ENCODE measurements at places on chromosomes 16 and 17.

DNA sequence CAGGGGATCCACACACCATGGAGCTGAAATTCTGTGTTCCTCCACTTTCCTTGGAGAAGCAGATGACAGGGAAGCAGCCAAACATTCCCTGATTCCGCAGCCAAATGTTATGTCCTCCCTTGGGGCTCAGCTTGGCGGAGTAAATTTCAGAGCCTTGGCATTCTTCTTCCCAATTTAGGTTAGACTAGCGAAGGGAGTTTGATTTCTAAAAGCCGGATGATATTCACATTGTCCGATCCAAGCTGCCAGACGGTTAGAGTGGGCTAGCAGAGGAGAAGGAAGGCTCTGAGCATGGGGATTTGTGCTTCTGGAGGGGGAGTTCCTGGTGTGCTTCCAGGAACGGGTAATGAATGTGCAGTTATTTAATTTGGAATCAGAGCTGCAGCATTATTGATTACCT, 380.4 kb upstream of the EEF2KMT start:
- no peak for DNase-seq

DNA sequence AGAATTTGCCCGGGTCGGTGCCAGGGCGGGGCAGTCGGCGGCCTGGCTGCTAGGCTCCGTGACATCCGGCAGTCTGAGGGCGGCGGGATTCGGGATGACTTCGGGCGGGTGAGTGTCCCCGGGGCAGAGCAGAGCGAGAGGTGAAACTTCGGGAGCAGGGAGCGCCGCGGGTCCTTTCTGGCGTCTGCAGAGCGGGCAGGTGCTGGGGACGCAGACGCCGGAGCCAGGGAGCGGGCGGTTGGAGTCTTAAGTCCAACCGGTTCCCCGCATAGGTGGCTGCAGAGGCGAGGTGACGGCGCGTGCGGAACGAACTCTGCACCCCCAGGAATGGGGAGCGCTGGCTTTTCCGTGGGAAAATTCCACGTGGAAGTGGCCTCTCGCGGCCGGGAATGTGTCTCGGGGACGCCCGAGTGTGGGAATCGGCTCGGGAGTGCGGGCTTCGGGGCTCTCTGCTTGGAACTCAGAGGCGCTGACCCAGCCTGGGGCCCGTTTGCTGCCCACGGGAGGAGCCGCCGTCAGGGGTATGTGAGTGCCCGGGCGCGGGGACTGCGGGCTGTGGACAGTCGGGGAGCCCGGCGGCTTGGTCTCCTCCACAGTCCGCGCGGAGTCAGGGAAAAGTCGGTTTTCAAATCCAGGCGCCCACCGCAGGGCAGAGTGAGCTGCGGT, at the start of gene B4GALNT2:
B4GALNT2 (plus strand) TSS at position 71 of the 666 bp plus-strand sequence; CDS start at position 95, 24 bp downstream.
- DNase-seq, result peak; percentile 29

GRCh38 chr17:77455111-77455890, 314.5 kb downstream of the SEC14L1 start:
- peak; percentile 50 for DNase-seq

DNA sequence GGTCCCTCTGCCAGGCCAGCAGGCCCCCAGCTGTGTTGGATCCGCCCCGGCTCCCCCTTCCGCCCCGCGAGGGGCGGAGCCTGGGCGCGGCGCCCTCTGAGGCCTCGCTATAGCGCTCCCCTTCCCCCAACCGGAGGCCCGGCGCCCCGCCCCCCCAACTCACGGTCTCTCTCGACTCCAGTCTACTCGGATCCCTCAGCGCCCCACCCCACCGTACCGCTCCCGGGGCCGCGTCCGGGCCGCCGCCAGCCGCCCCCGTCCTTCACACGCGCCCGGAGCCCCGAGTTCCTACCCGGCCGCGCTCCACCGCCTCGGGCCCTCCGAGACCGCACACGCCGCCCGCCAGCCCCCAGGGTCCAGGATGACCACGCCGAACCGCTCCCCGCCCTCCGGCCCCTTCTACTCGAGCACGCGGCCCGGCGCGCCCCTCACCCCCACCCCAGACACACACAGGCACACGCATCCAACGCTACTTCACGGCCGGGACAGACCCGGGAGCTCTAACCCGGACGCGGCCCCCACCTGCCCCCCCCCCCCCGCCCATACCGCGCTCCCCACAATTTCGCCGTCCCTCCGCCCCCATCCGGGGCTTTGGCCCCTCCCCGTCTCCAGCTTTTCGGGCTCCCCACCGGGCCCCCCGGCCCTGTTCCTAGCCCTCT, 1.4 kb downstream of the PHF23 start:
- DNase-seq, result peak; percentile 86

DNA sequence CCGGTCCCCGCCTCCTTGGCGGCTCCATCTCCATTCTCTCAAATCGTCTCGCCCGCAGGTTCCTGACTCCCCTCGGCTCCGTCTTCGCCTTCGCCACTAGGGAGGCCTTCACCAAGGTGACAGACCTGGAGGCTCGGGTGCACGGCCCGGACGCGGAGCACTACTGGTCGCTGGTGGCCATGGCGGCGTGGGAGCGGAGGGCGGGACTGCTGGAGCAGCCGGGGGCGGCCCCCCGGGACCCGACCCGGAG, 862 bp downstream of the GLTPD2 start:
- DNase-seq, result no peak

GRCh38 chr16:59973966-59974365, 1239.8 kb upstream of the GOT2 start:
- DNase-seq, result no peak

GRCh38 chr16:16992975-16993765, 477.6 kb downstream of the XYLT1 start:
- DNase-seq, result peak; percentile 26

GRCh38 chr17:68831170-68831569, 124.0 kb downstream of the ABCA8 start:
- no peak for DNase-seq

DNA sequence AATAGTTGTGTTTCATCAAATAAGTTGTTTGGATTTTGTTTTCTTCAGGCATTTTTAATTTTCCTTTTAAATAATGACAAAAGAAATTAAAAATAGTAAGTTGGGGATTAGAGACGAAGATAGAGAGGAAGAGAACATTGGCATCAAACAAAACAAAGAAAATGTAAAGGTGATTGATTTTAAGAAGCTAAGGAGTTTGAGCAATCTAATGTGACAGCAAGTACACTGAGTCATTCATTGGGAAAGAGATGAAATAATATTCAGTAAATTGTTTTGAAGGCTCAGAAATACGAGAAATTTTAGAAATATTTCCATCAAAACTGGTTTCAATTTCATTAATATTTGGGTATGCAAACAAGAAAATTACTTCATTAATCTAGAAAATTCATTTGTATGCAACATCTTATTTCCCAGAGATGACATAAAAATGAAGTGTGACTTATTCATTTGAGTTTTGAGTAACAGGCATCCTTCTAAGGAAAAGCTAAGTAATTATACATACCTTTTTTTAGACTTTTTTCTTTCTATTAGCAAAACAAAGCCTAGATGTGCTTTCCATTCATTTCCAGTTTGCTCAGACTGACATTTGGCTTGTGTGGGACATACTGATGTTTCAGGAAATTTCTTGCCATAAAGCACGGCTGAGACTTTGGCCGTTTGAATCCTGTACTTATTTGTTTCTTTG, 66.7 kb downstream of the COX10 start:
- no peak for DNase-seq

DNA sequence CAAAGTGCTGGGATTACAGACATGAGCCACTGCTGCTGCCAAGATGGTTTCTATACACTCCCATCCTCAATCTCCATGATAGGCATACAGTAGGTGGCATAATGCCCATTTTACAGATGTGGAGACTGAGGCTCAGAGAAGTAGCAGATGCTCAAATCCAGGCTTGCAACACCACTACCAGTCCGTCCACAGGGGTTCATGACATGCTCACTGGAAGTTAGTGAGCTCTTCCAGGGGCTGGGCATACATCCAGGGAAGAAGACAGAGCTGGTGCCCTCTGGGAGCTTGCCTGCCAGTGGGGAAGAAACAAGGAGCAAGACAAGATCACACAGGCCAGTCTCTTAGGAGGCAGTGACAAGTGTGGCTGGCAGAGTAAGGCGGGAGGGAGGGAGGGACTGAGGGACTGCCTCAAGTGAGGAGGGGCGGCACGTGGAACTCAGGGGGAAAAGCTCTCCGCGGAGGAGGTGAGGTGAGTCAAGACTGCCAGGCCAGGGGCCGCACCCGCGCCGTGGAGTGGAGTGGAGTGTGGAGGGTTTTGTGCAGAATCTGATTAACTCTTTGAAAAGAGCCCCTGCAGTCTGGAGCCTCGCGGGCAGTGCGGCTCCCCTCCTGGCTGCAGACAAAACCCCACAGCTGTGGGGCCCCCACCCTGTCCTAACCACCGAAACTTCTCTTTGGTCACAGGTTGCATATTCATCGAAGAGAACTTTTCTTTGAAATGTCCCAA, 27.9 kb downstream of the SREBF1 start:
- no peak for DNase-seq

DNA sequence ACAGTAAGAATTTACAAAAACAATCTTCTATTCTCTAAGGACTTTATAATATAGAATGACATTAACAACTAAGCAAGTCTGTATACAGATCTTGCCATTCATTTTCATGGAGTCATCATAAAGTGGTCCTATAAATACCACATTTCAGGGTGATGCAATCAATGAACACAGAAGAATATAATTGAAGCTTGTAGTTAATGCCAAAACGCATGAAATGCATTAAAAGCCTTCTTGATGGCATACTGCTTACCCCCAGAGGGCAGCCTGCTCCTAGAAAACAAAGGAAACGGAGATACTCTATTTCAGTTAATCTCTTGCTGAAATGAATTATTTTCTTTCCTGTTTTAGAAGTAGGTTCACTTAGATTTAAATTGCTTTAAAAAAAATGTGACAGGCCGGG, 45.2 kb upstream of the STAC2 start:
- no peak for DNase-seq

DNA sequence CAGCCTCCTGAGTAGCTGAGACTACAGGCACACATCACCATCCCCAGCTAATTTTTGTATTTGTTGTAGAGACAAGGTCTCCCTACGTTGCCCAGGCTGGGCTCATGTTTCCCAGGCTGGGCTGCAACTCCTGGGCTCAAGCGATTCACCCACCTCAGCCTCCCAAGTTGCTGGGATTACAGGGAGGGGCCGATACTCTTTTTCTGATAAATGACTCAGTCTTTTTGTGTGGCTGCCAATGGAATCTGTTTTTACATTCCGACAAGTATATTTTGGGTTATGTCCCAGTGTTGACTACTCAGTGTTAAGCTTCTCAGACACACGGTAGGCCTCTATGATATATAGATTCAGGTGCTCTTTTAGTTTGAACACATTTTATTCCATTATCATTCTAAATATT, 58.1 kb downstream of the SLFN11 start:
- no peak for DNase-seq

GRCh38 chr17:46772475-46773220, 45.8 kb downstream of the WNT3 start:
- no peak for DNase-seq

DNA sequence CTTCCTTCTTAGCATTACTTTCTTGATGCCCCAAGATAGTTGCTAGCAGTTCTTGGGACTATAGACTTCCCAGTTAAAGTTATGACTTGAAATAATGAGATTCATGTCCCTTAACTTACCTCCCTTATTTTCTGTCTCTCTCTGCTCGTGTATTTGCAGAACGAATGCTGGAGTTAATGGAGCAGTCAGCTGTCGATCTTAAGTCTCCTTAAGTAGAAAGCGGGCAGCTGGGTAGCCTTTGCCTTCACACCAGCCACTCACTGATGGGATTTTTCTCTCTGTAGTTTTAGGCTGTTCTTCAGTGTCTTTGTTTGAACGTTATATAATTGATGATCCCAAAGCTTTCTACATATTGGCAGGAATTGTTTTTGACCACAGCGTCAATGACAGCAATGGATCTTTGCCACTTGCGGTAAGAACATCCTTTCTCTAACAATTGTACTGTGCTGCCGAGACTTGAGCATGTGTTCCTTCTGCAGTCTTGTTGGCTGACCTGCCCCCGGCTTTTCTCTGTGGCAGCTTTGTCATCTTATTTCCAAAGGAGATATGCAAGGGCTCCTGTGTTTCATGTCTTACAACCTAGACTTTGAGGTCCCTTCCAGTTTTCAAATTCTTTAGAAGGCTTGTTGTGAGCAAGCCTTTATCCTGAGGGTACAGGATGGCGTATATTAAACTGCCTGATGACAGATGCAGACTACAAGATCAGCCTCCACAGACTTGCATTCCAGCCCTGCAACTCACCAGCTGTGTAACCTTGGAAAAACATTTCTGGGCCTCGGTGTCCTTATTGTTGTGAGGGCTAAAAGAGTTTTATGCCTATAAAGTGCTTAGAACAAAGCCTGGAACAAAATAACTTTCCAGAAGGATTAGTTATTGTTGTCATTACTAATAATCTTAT, 25.1 kb upstream of the ABCA3 start:
- no peak for DNase-seq

DNA sequence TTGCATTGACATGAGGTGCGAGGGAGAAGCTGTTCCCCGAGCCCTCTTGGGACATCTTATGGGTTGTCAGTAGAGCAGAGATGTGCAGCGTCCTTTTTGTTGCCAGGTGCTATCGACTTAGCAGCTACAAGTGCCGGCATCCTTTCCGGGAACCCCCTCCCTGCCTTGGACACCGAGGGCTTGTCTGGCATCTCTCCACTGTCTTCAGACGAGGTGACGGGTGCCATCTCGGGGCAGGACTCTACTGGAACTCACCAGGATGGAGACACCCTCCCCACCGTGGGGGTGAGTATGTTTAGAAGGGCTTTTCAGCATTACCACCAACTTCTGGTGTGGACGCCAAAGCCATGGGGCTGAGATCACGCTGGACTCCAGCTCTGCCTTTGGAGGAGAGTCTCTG, 11.8 kb upstream of the JPT2 start:
- DNase-seq, result no peak

DNA sequence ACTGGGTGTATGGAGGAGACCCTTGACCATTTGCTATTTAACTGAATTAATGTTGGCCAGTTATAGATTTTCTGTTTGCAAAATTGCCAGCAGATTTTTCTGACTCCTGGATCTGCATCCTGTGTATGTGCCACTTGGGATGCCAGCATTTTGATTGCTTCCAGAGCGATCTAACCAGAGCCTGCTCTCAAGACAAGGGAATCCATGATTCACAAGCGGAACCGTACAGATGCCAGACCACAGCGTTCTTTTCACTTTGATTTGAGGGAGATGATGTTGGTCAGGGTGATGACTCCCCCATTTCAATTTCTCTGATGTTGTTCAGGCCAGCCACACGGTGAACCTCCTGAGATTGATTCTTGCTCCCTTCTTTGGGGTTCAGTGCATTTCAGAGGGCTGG, 228.7 kb downstream of the CDH13 start:
- no peak for DNase-seq

DNA sequence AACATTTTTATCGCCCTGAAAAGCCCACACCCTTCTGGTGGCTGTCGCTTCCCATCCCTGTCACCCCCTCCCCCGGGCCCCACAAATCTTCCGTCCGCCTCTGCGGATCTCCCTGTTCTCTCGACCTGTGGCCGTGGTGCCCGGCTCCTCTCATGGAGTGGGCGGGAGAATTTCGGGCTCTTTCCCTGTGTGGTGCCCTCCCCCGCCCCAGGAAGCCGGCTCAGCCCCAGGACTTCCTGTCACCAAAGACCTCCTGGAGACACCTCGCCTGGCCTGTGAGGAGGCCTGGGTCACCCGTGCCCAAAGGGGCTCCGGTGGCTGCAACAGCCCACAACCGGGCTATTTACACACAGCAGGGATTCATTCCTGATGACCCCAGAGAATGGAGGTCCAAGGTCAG, 26.1 kb upstream of the UBE2I start:
- DNase-seq, result no peak

All from activated naive CD4-positive, alpha-beta T cell treated with anti-CD3 and anti-CD28 coated beads, Interleukin-2, amount 10 ng/mL, durations not matched to agents 7 days and 5 days (primary cell).